Stimulated activated CD4-positive, alpha-beta T cell treated with anti-CD3 and anti-CD28 coated beads, Interleukin-1b, Interleukin-23, amount 100 ng/mL, for 1 hour (primary cell): ENCODE measurements at places on chromosomes 4 and X.

DNA sequence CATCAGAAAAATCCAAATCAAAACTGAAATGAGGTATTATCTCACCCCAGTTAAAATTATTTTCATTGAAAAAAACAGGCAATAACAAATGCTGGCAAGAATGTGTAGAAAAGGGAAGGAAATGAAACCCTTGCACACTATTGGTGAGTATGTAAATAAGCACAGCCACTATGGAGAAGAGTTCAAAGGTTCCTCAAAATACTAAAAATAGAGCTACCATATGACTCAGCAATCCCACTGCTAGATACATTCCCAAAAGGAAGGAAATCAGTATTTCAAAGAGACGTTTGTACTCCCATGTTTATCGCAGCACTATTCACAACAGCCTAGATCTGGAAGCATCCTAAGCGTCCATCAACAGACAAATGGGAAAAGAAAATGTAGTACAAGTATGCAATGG lies 932.4 kb downstream of the PCDH18 start:
- DNase-seq = no peak

DNA sequence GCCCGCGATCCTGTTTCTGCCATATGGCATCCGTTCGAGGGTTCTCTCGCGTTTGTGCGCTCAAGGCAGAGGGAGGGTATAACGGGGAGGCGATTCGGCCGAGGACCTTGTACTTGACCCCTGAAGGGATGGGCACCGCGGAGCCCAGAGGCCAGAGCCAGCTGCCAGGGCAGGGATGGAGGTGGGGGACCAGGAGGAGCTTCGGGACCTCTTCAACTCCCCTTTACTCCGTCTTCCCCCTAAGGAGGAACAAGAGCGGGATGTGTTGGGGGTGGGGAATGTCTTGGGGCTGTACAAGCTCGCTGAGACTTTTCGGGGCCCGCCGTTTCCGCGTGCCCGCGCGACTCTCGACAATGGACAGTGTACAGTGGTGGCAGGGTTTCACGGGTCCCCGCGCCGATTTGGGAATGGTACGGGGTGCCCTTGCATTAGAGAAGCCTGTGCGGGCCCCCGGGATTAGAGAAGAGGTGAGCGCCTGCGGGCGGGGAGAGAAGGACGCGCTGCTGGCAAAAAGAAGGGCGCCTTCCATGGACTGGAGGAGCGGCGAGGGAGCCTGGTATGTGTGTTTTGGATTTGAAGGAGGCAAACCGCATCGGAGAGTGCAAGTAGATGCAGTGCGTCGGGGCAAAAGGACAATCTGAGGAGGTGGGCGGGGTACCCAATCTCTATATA lies 760 bp downstream of the UGT8 start:
- DNase-seq = no peak

DNA sequence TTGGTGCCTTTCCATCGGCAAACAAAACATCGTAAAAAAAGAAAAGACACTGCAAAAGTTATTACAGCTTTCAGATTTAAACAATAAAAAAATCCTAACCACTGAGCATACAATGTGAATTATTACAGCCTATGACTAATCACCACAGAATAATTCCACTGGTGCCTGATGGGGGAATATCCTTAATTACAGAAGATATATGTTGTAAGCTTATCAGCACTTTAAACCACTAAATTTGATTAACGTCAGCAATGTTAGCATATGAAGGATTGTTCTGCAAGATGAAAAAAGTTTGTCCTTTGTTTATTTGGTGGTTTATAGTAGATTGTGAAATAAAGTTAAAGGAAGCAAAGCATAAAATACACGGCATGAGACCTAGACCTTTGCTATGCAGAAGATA lies 210.2 kb upstream of the ADAMTS3 start:
- DNase-seq = no peak

- DNase-seq = no peak
Measured at GRCh38 chrX:17375637-17376430, 834 bp downstream of the NHS start.

GRCh38 chrX:72041871-72042851 lies 89.6 kb downstream of the RTL5 start:
- no peak for DNase-seq

- no peak for DNase-seq
Measured at GRCh38 chr4:113232194-113232593, 182.7 kb downstream of the ANK2 start.

GRCh38 chrX:15435836-15436619 lies 51.8 kb upstream of the VEGFD start:
- no peak for DNase-seq

GRCh38 chr4:7945709-7946380 lies 6.2 kb upstream of the AFAP1 start:
- no peak for DNase-seq

GRCh38 chr4:121472937-121473721 lies 92.3 kb upstream of the QRFPR start:
- no peak for DNase-seq

DNA sequence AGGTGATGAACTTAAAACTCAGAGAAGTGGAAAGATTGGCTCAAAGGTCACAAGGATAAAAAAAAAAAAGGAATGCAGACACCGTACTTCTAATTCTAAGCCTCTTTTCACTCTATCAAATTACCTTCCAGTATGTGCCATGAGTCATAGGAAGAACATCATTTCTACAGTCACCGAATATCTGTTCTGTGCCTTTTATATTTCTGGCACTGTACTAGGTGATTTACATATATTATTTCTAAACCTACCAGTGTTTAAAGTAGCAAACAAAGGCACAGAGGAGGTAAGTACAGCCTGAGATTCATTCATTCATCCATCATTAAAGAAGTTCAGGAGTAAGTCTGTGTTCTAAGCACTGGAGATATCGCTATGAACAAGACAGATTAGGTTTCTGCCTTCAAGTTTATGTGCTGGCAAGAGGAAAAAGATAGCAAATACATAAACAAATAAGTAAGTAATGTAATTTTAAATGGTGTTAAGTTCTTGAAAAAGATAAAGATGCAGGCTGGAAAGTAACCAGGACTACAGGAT lies 65.3 kb downstream of the PALLD start:
- no peak for DNase-seq

DNA sequence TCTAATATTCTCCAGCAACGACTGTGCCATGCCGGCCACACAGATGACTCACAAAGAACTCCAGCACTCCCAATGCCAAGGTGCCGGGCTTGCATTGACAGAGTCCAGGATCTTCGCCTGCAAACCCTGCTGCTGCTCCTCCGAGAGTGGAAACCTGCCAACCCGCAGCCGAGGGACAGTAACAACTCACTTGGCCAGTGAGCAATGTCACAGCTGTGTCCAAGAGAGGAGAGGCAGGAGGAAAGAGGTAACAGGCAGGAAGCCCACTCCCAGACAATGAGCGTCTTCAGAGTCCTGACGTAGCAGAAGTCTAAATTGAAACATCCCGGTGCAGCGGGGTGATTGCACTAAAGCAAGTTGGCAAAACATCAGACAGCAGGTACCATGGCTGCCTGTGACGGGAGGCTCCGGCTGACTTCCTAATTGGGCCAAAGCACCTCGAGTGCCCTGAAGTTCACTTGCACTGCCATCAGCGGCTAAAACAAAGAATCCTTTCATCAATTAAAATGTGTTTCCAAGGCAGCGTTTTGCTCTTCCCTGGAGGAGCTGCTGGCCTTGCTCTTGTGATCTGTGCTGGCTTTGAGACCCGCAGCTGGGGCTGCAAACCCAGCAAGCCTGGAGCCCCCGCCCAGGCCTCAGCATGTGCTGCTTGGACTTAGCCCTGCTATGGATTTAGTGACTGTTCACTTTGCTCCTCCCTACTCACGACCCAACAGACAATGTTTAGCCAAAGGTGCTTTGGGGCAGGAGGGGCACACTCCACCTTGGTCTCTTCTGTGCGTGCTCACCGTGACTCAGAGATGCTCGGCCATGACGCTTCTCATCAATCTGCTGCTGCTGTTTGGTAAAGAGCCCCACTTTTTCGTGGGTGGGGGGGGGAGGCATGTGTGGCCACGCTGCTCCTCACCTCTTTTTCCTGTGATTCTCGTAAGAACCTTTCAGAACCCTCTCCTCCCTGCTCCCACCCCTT lies 36.5 kb downstream of the DCTD start:
- no peak for DNase-seq

DNA sequence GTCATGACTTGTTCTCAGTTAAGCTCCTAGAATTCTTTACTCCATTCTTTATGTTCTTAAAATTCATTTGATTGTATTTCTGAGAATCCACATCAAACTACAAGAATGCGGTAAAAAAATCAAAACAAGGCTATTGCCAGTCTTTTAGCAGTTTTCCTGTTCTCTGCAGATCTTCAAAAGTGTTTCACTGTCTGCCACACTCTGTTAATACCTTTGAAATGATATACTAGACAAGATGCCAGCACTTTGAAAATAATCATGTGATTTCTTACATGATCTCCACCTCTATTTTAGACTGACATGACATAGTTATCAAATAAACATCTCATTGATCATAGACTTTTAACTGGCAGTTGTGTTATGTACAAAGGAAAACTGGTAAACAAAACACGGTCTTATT lies 30.1 kb upstream of the GPRIN3 start:
- DNase-seq = no peak

DNA sequence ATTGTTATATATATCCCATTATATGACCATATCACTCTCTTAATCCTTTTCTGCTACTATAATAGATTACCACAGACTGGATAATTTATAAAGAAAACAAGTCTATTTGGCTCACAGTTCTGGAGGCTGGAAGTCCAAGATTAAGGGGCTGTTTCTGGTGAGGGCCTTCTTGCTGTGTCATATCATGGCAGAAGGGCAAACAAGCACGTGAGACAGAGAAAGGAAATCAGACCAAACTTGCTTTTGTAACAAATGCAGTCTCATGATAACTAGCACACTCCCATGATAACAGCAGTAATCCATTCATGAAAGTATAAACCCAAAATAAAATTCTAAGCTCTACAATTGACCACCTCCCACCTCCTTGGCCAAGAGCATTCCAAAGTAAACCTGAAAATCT lies 16.3 kb upstream of the TAB3 start:
- no peak for DNase-seq

DNA sequence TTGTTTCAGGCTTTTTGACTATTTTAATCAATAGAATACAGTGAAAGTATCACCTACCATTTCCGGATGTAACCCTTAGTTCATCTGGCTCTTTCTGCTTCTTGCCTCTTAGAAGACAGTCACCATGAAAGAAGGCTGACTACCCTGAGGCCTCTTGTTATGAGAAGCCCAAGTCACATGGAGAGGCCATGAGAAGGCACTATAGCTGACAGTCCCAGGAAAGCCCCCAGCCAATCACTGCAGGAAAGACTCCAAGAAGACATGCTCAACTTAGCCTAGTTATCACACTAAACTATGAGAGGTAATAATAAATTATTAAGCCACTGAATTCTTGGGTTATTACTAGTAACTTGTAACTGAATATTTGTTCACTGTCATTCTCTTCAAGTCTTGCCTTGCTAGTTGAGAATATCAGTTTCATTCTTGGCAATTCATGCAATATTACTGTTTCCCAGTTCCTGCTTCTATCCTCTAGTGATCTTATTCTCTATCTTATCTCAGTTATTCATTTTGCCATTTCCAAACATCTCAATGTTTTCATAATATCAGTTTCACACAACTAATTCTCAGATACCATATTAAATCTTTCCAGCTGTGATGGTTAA lies 57.1 kb upstream of the GUCY1A1 start:
- no peak for DNase-seq

GRCh38 chr4:146059865-146060264 lies 115.7 kb upstream of the LSM6 start:
- DNase-seq = no peak

DNA sequence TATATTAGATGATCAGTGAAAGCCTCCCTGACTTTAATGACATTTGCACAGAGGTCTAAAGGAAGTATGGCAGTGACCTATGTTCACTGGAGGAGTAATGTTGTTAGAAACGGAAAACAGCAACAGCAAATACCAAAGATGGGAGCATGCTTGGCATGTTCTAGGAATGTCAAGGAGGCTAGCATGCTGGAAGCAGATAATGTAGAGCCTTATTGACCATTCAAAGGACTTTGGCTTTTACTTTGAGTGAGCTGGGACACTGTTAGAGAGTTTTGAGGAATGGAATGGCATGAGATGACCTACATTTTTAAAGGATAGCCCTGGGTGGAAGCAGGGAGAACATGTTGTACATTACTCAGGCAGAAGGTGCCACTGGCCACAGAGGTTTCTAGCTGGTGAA lies 6.0 kb downstream of the RPA4 start:
- DNase-seq = no peak

- DNase-seq = peak; percentile 5
Measured at GRCh38 chr4:140637836-140638235, 69.1 kb upstream of the UCP1 start.

GRCh38 chr4:136922066-136922465 lies 610.2 kb downstream of the PCDH18 start:
- no peak for DNase-seq

DNA sequence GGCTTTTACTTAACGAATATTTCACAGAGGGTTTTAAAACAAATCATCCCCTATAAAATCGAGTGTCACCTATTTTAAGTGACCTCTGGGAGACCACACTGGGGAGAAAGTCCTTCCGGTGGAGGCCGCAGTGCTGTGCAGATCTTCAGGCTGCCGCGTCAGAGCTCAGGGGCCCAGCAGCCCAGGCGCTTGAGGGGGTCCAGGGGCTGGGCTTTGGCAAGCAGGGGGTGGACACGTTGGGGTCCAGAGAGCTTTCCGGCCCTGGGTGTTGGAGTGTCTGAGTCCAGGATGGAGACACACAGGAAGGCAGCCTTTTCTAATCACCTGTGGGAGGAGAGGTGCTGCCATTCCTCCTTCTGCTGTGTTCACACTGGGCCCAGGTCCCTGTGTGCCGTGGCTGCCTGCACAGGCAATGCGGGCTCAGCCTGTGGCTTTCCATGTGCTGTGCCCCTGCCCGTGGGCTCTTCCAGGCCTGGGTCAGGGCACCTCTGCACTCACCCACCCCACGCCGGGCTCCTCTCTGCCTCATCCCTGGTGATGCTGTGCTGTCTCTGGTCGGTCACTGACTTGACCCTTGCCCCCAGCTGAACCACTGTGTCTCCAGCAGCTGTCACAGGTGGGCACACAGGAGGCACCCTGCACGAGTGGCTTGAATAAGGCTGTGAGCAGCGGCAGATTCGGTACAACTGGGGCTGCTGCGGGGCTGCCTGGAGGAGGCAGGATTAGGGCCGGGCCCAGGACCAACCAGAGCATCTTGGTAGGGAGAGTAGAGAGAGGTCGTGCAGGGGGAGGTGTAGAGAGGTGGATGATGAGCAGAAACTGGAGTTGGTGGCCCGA lies 10.0 kb downstream of the HTRA3 start:
- DNase-seq = no peak

- no peak for DNase-seq
Measured at GRCh38 chrX:139086246-139086645, 374.7 kb upstream of the FGF13 start.

DNA sequence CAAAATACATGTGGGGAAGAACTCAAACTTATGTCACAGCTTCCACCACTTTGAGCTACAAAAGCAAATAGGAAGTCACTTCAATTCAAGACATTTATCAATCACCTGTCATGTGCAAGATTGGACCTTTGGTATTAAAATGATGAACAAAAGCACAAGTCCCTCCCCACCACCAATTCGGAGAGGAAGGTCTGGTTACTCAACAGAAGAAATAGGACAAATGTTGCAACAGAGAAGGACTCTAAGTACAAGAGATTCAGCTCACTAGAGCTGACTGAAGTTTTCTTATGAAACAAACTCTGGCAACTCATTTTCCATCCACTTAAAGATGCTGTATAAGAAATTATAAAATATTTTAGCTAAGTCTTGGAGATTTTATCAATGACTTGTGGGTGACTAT lies 16.0 kb upstream of the MMRN1 start:
- no peak for DNase-seq
